ENCODE measurements at places on chromosomes 2 and 18.
A peak's percentile ranks its signal among the peaks of the same experiment; 100 is the strongest.

- no peak for DNase-seq
Measured at GRCh38 chr18:50460716-50461115, 85.9 kb downstream of the SKA1 start.

- DNase-seq: no peak
Measured at GRCh38 chr18:31617031-31617717, 25.5 kb downstream of the TTR start.

GRCh38 chr18:36355511-36355910 lies 58.0 kb downstream of the FHOD3 start:
- no peak for DNase-seq

DNA sequence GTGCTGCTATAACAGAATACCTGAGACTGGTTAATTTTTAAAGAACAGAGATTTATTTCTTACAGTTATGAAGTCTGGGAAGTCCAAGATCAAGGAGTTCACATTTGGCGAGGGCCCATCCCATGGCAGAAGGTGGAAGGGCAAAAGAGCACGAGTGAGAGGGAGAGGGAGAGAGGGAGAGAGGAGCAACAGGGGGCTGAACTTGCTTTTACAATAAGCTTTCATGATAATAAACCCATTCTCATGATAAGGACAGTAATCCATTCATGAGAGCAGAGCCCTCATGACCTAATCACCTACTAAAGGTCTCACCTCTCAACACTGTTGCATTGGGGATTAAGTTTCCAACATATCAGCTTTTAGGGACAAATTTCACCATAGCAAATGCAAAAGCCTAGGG lies 45.3 kb downstream of the DSC3 start:
- DNase-seq: no peak

GRCh38 chr2:155913356-155913755 lies 419.2 kb downstream of the NR4A2 start:
- no peak for DNase-seq

GRCh38 chr2:8049851-8050571 lies 631.8 kb upstream of the ID2 start:
- DNase-seq: peak; percentile 52

GRCh38 chr2:191467113-191467512 lies 210.8 kb upstream of the NABP1 start:
- no peak for DNase-seq

GRCh38 chr2:29607038-29607420 lies 314.4 kb downstream of the ALK start:
- DNase-seq: no peak

DNA sequence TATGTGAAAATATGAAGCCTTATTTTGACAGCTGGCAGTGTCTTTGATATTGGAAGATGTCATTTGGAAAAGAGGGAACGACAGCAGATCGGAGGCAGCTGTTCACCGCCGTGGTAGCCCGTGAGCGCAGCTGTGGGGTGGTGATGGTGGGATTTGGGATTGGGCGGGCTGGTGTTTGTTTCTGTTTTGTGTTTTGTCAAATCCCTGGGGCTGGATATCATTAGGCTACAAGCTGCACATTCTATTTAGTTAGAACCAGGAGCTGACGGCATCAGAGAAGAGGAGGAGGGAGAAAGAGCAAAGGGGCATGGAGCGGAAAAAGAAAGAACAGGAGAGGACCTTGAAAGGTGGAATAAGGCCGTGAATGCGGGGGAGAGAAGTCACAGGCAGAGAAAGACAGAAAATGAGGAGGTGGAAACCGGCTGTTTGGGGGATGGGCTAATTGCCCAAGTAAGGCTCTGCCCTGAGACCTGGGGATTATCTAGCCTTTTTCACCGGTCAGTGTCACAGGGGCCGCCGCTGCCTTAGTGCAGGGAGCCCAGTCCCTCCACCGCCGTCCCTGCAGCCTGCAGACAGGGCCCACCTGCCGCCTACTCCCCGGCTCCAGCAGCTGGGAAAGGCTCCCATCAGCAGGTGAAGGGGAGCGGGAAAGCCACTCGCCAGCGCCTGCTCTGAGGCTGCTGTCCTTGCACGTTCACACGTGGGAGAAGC lies 88.0 kb downstream of the ZCCHC2 start:
- no peak for DNase-seq

DNA sequence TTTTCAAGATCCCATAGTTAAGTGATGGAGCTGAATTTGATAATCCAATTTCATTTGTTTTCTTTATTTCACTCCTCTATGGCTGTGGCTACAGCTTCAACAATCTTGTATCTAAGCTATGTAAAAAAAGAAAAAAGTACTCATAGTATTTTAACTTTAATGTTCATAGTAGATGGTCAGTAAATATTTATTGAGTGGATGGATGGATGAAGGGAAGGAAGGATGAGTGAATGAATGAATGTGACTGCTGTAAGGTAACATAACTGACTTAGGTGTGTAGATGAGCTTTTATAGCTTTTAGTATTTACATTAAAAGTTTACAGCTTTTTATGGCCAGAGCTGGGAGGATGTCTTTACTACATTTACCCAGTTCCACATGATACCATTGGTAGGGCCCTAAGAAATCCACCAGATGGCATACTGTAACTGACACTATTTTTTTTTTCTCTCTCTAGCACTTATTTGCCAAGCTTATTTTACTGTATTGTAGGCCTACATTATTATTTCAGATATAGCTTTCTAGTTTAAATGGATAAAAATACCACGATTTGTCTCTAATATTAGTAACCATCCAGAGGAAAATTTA lies 13.4 kb upstream of the HRH4 start:
- no peak for DNase-seq

- DNase-seq: no peak
Measured at GRCh38 chr18:68033466-68033865, 516.9 kb upstream of the DSEL start.

DNA sequence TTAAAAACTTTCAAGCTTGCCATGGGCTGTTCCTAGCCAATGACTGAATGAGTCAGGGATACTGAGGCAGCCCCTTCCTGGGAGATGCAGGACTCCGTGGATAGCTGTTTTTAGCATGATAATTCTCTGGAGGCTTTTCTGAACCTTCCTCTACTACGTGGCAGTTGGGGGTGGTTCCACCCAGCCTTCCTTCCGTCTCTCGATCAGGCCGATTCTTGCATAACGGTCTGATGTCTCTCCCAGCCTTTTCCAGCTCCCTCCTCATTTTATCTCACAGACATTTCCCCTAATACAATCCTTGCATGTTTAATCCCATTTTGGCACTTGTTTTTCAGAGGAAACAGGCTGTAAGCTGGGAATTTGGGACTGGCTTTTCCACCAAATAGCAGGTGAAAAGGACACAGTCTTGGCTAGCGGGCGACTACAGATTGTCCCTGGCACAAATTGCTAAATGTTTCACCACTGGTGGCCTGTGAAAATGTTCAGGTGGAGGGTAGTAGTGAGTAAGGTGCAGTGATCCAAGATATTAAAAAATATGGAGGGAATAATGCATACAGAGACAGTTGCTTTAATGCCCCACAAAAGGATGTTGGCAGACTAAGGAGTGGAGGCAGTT lies 21.0 kb upstream of the CTLA4 start:
- DNase-seq: no peak

DNA sequence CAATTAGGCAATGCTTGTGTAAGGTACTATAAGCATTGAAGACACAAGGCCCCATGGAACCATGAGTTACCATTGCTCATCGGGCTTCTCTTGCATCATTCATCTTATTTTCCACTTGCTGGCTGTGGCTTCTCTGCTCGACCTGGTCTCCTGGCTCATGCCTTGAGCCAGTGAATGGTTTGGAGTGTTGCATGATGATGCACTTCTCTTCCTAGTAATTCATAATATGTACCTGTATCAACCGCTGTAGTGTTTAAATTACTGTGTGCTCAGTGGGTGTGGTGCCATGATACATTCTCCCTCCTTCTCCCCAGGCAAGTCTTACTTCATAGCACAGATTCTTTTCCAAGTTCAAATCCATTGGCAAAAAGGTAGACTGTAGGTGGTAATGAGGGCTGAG lies 66.8 kb downstream of the ABCA12 start:
- DNase-seq: no peak

- DNase-seq: no peak
Measured at GRCh38 chr2:48454504-48454903, 75.5 kb upstream of the STON1 start.
